ENCODE measurements at places on chromosomes 16 and 17.

GRCh38 chr16:12547608-12547922 is 256.1 kb downstream of the CPPED1 start:
- H3K4me1 ChIP-seq = peaks cover 9% of the 10 kb centered on the region
- H3K4me3 ChIP-seq = no peak overlapping the region
- no peak for DNase-seq
- H3K27ac ChIP-seq = no peak overlapping the region
- no peaks in the 10 kb centered on the region for H3K27me3 ChIP-seq
- H3K36me3 ChIP-seq = no peaks in the 10 kb centered on the region

DNA sequence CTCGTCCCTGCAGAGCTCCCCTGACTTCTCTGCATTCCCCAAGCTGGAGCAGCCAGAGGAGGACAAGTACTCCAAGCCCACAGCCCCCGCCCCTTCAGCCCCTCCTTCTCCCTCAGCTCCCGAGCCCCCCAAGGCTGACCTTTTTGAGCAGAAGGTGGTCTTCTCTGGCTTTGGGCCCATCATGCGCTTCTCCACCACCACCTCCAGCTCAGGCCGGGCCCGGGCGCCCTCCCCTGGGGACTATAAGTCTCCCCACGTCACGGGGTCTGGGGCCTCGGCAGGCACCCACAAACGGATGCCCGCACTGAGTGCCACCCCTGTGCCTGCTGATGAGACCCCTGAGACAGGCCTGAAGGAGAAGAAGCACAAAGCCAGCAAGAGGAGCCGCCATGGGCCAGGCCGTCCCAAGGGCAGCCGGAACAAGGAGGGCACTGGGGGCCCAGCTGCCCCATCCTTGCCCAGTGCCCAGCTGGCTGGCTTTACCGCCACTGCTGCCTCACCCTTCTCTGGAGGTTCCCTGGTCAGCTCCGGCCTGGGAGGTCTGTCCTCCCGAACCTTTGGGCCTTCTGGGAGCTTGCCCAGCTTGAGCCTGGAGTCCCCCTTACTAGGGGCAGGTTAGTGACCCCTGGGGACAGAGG is 11.4 kb downstream of the MLLT6 start:
- peaks cover 22% of the 10 kb centered on the region for H3K4me1 ChIP-seq
- no peaks in the 10 kb centered on the region for H3K27me3 ChIP-seq
- H3K36me3 ChIP-seq = peaks cover 50% of the 10 kb centered on the region
- DNase-seq = no peak

GRCh38 chr17:50685691-50686493 is 21.8 kb downstream of the ANKRD40 start:
- no peak overlapping the region for H3K27ac ChIP-seq
- H3K36me3 ChIP-seq = no peaks in the 10 kb centered on the region
- H3K27me3 ChIP-seq = peaks cover 36% of the 10 kb centered on the region
- H3K4me1 ChIP-seq = peaks cover 11% of the 10 kb centered on the region
- DNase-seq = no peak

DNA sequence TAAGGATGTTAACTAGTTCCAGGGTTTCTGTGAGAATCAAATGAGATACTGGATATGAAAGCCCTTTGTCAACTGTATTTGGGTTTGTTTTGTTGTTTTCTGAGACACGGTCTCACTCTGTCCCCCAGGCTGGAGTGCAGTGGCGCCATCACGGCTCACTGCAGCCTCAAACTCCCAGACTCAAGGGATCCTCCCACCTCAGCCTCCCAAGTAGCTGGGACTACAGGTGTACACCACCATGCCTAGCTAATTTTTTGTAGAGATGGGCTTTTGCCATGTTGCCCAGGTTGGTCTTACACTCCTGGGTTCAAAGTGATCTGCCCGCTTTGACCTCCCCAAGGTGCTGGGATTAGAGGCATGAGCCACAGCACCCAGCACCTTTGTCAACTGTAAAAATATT is 8.9 kb downstream of the SUPT4H1 start:
- peak overlapping the region; percentile 69 for H3K4me3 ChIP-seq
- no peaks in the 10 kb centered on the region for H3K27me3 ChIP-seq
- peak overlapping the region; percentile 91 for H3K27ac ChIP-seq
- H3K36me3 ChIP-seq = peaks cover 55% of the 10 kb centered on the region
- H3K4me1 ChIP-seq = peaks cover 85% of the 10 kb centered on the region

DNA sequence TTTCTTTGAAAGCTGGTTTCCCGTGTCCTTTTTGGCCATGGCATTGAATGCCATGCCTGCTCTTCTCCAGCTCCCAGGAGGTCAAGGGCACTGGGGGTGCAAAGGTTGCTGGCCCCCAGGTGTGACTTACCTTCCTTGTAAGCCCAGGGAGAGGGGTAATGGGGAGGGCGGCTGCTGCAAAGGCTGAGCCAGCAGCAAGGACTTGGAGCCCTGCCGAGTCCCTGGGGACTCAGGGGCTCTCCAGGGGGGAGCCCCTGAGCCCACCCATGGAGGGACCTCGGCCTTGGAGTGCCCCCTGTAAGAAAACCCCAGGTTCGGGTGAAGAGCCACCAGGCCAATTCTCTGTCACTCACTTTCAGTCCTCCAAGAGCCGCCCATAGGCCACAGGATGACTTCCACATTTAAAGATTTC is 5.9 kb upstream of the CCL22 start:
- H3K36me3 ChIP-seq = no peaks in the 10 kb centered on the region
- H3K4me3 ChIP-seq = no peak overlapping the region
- H3K27ac ChIP-seq = no peak overlapping the region
- DNase-seq = no peak

GRCh38 chr17:13171790-13172189 is 154.0 kb upstream of the ELAC2 start:
- no peak overlapping the region for H3K27ac ChIP-seq
- H3K36me3 ChIP-seq = no peaks in the 10 kb centered on the region
- no peaks in the 10 kb centered on the region for H3K4me1 ChIP-seq
- H3K27me3 ChIP-seq = no peaks in the 10 kb centered on the region
- no peak for DNase-seq

DNA sequence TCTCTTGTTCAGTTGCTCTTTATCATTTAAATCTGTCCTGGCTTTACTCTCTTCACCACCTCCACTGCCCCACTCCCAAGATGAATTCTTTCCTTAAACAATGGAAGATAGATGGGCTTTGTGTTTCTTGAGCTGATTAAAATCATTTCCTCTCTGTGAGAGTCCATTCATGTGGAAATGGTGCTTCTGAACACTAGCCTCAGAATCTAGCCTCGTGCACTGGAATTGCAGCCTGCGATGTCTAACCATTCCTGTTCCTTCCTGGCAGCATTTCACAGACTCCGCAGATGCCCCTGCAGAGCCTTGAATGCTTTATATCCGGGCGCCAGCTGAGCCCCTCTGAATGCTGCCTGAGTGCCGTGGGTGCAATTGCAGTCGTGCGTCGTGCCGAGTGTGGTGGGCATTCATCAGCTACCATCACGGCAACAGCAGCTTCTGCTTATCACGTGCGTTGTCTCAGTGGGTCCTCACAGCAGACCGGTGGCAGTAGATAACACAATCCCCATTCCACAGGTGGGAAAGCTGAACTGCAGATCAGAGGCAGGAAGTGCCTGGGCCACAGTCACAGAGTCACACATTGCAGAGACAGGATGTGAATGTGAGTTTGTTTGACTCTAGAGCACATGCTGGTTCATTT is 172.8 kb upstream of the WSCD1 start:
- no peaks in the 10 kb centered on the region for H3K36me3 ChIP-seq
- no peak overlapping the region for H3K4me3 ChIP-seq
- peaks cover 30% of the 10 kb centered on the region for H3K27me3 ChIP-seq
- H3K27ac ChIP-seq = no peak overlapping the region
- no peaks in the 10 kb centered on the region for H3K4me1 ChIP-seq

GRCh38 chr16:68539711-68540239 is 684 bp downstream of the ZFP90 start:
- DNase-seq = no peak
- H3K36me3 ChIP-seq = peaks cover 20% of the 10 kb centered on the region
- H3K27ac ChIP-seq = peak overlapping the region; percentile 95
- H3K27me3 ChIP-seq = no peaks in the 10 kb centered on the region
- peaks cover 28% of the 10 kb centered on the region for H3K4me1 ChIP-seq

DNA sequence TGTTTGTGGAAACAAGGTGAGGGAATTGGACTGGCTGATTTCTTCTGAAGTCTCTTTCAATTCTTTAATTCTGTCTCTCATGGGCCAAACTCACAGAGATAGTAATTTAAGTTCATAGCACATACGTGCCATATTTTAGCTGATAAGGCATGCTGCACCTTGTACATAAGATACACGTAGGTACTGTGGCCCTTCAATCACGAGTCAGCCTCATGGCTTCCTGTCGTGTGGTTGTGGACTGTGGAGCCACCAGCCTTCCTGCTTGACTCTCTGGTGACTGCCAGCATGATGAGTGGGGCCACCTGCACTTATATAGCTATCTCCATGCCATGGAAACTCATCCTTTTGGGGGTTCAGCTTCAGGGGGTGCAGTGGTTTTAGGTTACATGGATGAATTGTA is 25.1 kb downstream of the KSR1 start:
- H3K27ac ChIP-seq = peak overlapping the region; percentile 64
- H3K27me3 ChIP-seq = no peaks in the 10 kb centered on the region
- peaks cover 48% of the 10 kb centered on the region for H3K4me1 ChIP-seq
- peaks cover 4% of the 10 kb centered on the region for H3K36me3 ChIP-seq
- peak; percentile 57 for DNase-seq
- H3K4me3 ChIP-seq = peak overlapping the region; percentile 26

DNA sequence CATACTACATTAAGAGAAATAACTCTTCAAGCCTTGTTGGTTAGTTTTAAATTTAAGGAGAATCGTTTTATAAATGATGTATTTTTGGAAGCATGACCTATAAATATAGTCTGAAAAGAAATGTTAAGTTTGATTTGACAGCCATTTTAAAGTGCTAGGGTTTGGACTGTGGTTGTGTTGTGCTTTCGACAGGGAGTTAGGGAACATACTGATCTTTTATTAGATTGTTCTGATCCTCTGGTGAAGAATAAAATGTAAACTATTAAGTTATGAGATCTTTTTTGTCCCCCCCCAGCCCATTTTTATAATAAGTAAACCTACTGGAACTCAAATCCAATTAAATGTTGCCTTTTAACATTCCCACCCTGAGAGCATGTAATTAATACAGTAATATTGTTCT is 12.0 kb downstream of the TAF15 start:
- H3K27me3 ChIP-seq = no peaks in the 10 kb centered on the region
- no peak for DNase-seq
- peaks cover 15% of the 10 kb centered on the region for H3K4me1 ChIP-seq
- peak overlapping the region; percentile 46 for H3K27ac ChIP-seq
- peaks cover 73% of the 10 kb centered on the region for H3K36me3 ChIP-seq

- no peaks in the 10 kb centered on the region for H3K4me1 ChIP-seq
- no peak overlapping the region for H3K4me3 ChIP-seq
- H3K36me3 ChIP-seq = peaks cover 30% of the 10 kb centered on the region
Measured at GRCh38 chr17:1498869-1499268, 6.4 kb upstream of the MYO1C start.

- H3K27me3 ChIP-seq = no peaks in the 10 kb centered on the region
- no peak for DNase-seq
- no peak overlapping the region for H3K27ac ChIP-seq
- H3K4me3 ChIP-seq = no peak overlapping the region
- no peaks in the 10 kb centered on the region for H3K4me1 ChIP-seq
Measured at GRCh38 chr17:19706791-19707727, 9.3 kb downstream of the SLC47A2 start.

GRCh38 chr16:29849505-29849904 is 13.5 kb downstream of the CDIPT start:
- H3K27ac ChIP-seq = no peak overlapping the region
- no peak for DNase-seq
- no peaks in the 10 kb centered on the region for H3K27me3 ChIP-seq

- peaks cover 17% of the 10 kb centered on the region for H3K4me1 ChIP-seq
- no peak overlapping the region for H3K27ac ChIP-seq
- DNase-seq = no peak
- no peaks in the 10 kb centered on the region for H3K36me3 ChIP-seq
Measured at GRCh38 chr17:9120471-9120870, 99.2 kb downstream of the NTN1 start.

GRCh38 chr16:79602628-79603014 is 2.1 kb upstream of the MAF start:
- peak overlapping the region; percentile 95 for H3K27ac ChIP-seq
- DNase-seq = no peak
- H3K4me1 ChIP-seq = peaks cover 20% of the 10 kb centered on the region
- peaks cover 20% of the 10 kb centered on the region for H3K36me3 ChIP-seq
- H3K27me3 ChIP-seq = no peaks in the 10 kb centered on the region
- H3K4me3 ChIP-seq = peak overlapping the region; percentile 92

GRCh38 chr16:88939972-88940861 is 36.8 kb downstream of the CBFA2T3 start:
- H3K4me3 ChIP-seq = peak overlapping the region; percentile 43
- no peaks in the 10 kb centered on the region for H3K36me3 ChIP-seq
- H3K4me1 ChIP-seq = no peaks in the 10 kb centered on the region

DNA sequence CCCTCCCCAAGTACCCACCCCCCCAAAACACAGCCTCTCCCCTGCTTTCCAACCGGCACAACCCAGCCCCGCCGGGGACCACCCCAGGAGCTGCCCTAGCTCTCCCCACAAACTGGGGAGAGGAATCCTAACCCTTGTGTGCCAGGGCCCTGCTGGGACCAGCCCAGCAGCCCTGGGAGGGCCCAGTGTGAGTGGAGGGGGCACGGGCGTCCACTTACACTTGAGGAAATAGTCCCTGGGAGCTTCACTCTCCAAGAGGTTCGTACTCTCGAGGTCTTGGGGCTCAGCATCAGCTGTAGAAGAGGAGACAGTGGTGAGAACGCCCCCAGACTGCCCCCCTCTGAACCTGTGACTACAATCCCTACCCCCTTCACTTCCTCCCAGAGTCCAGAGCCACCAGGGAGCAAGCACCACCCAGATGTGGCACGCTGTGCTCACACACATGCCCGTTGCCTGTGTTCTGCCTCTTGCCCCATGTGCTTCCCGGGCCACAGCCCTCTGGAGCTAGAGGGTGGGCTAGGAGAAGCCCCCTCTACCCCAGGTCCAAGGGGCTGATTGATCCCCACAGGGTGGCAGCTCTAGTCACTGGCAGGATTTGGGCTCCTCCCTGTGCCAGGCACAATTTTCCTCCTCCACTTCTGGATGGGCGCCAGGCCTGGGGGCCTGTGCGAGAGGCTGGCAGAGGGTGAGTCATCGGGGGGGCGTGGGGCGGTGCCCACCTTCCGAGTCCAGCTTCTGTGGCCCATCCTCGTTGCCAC is 3.0 kb downstream of the TRIM47 start:
- H3K27me3 ChIP-seq = no peaks in the 10 kb centered on the region
- DNase-seq = no peak
- peak overlapping the region; percentile 81 for H3K27ac ChIP-seq
- H3K36me3 ChIP-seq = peaks cover 3% of the 10 kb centered on the region
- H3K4me1 ChIP-seq = peaks cover 24% of the 10 kb centered on the region

- peaks cover 10% of the 10 kb centered on the region for H3K36me3 ChIP-seq
- DNase-seq = no peak
- H3K27me3 ChIP-seq = no peaks in the 10 kb centered on the region
- H3K27ac ChIP-seq = peak overlapping the region; percentile 71
- H3K4me1 ChIP-seq = peaks cover 55% of the 10 kb centered on the region
Measured at GRCh38 chr17:77370586-77370985, 229.8 kb downstream of the SEC14L1 start.

- H3K27me3 ChIP-seq = peaks cover 45% of the 10 kb centered on the region
- H3K4me3 ChIP-seq = no peak overlapping the region
- peaks cover 2% of the 10 kb centered on the region for H3K36me3 ChIP-seq
- H3K27ac ChIP-seq = no peak overlapping the region
Measured at GRCh38 chr17:74943808-74944522, 8.3 kb downstream of the OTOP3 start.

Data from central memory CD8-positive, alpha-beta T cell (primary cell).